Neural crest cell (in vitro differentiated cells): ENCODE measurements at places on chromosomes 13 and 19.
A peak's percentile ranks its signal among the peaks of the same experiment; 100 is the strongest.

DNA sequence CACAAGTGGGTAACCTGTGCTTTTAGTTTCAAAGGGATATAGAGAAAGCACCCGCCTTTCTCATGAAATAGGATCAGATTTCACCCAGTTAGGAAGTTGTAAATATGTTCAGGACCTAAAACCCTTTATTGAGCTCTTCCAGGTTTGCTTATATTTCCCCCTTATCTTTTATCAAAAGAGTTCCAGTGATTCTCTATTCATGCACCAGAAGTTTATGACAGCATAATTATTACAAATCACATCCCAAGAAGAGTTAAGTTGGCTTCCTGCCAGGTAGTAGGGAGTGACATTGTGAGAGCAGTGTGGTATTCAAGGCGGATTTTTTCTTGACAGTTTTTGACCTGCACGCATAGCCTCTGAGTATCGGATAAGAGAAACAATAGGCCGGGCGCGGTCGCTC, 190.3 kb downstream of the STK24 start:
- DNase-seq: no peak

DNA sequence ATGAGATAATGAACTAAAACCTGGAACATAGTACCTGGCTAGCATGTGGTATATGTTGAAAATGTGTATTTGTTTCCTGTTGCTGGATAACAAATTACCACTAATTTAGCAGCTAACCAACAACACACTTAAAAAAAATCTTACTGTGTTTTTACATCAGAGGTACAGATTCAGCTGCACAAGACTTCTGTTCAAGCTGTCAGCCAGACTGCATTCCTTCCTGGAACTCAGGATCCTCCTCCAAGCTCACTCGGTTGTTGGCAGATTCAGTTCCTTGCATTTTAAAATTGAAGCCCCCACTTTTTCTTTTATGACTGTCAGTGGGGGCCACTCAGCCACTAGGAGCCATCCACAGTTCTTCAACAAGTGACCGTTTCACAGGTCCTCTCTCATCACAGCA, 246.9 kb upstream of the DACH1 start:
- no peak for DNase-seq

DNA sequence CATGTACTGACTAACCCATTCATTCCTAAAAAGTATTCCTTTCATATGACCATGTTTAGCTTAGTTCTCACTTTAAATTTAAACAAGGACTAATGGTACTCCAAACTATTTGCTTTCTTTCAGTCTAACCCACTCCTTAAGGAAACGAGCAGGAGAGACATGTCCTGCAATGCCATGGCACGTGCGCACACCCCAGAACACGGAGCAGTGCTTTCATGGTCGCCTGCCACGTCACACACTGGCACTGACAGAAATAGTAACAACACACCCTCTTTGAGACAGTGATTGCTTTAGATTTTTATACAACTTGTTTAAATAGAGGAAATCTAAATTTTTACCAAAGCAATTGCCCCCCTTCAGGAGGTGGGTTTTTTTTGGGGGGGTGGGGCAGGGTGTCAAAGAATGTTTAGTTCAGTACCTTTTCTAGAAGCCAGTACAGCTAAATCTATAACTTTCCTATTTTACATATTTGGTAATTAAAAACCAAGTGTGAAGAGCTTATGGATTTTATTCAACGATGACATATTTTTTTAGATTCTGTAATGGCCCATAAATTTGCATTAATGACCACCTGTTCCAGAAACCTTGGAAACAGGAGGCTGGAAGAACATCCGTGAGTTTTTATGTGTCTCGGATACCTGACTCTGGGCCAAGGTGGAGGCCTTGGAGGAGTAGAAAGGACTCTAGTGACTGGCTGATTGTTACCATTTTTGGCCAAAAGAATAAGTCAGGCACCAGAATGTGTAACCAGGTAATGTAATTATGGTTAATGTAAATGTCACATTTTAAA, 247.1 kb downstream of the DCT start:
- DNase-seq: no peak

- no peak for DNase-seq
Measured at GRCh38 chr19:3792114-3792513, 5.9 kb upstream of the MATK start.

DNA sequence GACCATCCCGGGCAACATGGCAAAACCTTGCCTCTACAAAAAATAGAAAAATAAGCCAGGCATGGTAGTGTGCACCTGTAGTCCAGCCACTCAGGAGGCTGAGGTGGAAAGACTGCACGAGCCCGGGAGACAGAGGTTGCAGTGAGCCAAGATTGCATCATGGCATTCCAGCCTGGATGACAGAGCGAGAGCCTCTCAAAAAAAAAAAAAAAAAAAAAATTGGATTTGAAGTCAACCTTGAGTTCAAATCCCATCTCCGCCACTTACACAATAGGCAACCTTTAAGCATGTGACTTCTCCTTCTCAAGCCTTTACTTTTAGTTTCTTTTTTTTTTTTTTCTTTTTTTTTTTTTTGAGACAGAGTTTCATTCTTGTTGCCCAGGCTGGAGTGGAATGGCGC, 12.0 kb downstream of the KASH5 start:
- no peak for DNase-seq

DNA sequence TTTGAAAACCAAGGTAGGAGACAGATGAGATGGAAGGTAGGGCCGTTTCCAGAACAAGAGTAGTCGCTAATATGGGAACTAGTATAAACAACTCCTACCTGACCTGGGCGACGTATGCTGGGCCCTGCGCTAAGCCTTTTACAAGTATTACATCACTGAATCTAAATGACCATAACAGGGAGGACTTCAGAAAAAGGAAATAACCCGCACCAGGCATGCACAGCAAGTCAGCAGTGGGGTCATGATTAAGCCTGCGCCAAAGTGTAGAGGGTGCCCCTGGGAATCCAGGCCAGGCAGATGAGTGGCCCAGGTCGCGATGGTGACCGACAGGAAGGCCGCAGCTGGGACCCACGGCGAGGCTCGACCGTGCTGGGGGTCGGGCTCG, 613 bp downstream of the ATP13A1 start:
- DNase-seq: no peak

DNA sequence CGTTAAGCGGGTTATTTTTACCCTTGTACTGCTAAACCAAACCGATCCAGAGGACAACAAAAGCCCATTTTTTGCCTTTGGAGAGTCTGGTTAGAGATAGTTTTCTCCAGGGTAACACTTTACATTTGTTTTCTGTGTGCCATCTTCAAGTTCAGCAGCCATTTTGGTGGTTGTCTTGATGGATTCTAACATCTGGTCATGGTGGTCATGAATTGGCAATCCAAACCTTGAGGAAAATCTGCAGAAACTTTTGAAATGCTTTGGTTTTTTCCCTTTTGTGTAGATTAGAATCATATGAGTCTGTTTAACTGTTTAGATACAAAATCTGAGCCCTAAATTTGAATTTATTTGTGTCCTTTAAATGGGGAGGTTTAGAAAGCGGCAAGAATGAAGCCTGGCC, 16.6 kb downstream of the HNRNPM start:
- DNase-seq: no peak

DNA sequence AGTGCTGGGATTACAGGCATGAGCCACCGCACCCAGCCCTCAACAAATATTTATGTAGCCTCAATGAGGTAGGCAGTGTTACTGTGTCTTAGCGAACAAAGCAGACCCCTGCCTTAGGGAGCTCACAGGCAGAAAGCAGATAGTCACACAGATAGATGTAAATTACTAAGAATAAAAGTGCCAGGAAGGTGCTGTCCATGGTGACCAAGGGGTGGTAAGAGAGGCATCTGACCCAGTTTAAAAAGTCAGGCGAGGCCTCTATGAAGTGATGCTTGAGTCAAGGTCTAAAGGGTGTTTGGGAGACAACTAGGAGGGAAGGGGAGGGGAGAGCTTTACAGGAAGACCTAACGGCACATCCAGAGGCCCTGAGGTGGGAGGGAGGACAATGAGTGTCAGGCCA, 12.4 kb upstream of the CACNG7 start:
- no peak for DNase-seq

GRCh38 chr13:65582160-65582559, 1648.0 kb downstream of the PCDH9 start:
- DNase-seq: no peak

- no peak for DNase-seq
Measured at GRCh38 chr19:50427997-50428425, 4.7 kb upstream of the MYBPC2 start.

DNA sequence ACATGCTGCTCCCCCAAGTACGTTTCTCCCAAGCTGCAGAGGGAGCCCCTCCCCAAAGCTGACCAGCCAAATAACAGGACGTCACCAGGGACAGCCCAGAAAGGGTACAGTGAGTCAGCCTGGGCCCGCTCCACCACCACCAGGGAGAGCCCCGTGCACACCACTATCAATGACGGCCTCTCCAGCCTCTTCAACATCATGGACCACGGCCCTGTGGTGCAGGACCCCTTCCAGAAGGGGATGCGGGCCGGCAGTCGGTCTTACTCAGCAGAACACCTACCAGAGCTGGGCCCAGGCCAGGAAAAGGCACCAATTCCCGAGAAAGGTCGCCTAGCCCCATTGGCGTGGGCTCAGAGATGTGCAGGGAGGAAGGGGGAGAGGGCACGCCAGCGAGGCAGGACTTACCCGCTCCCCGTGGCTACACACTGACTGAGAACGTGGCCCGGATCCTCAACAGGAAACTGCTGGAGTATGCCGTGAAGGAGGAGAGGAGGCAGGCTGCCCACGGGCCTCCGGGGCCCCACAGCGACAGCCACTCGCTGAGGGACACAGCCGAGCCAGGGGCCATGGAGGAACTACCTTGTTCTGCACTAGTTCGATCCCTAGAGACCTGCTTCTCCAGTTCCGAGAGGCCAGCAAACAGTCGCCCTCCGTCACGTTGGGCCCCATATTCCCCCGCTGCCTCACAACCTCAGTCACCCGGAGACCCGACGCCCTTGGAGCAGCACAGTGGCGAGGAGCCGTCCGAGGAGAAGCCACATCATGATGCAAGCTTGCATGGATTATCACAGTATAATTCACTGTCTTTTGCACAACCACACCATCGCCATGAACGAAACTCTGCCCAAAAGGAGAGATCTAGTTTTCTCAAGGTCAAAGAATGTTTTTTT, 815.9 kb upstream of the KLHL1 start:
- DNase-seq: no peak

DNA sequence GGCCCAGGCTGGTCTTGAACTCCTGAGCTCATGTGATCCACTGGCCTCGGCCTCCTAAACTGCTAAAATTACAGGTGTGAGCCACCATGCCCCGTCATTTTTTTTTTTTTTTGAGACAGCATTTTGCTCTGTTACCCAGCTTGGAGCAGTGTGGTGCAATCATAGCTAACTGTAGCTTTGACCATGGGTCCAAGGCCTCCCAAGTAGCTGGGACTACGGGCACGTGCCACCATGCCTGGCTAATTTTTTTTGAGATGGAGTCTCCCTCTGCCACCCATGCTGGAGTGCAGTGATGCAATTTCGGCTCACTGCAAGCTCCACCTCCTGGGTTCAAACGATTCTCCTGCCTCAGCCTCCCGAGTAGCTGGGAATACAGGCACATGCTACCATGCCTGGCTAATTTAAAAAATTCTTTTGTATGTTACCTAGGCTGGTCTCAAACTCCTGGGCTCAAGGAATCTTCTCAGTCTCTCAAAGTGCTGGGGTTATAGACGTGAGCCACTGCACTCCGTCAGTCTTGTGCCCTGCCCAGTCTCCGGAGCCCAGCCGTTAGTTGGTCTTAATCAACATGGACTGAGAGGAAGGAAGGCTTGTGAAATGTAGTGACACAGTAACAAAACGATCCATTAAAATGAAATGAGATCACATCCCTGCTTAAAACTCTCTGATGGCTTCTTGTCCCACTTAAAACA, 1.4 kb upstream of the LRG1 start:
- no peak for DNase-seq

DNA sequence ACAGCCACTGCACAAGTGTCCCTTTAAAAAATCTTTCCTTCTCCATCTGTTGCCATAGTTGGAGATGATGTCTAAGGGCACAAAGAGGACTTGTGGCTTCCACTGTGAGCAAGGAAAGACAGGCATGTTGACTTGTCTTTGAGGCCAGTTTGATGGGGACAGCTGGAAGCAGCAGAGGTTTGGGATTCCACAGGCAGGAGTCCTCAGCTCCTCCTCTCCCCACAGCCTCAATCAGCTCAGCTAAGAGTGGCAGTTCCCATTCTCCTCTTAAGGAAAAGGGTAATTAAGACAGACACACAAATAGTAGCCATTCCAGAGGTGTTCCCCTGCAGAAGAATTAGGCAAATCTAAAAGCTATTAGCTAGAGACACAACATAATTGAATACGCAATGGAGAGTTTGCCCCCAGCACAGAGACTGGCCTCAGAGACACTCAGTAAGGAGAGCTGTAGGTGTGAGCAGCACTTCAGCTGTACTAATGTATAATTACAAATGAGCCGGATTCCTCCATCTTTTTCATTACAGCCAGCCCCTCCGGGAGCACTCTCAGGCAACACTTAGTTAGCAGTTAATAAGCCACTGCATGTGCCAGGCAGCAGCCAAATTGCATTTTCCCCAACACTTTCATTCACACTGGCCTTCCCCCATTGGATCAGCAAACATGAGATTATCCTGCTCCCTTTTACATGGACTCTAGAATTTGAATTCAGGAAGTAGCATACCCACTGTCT, 434.0 kb downstream of the FOXO1 start:
- DNase-seq: no peak

DNA sequence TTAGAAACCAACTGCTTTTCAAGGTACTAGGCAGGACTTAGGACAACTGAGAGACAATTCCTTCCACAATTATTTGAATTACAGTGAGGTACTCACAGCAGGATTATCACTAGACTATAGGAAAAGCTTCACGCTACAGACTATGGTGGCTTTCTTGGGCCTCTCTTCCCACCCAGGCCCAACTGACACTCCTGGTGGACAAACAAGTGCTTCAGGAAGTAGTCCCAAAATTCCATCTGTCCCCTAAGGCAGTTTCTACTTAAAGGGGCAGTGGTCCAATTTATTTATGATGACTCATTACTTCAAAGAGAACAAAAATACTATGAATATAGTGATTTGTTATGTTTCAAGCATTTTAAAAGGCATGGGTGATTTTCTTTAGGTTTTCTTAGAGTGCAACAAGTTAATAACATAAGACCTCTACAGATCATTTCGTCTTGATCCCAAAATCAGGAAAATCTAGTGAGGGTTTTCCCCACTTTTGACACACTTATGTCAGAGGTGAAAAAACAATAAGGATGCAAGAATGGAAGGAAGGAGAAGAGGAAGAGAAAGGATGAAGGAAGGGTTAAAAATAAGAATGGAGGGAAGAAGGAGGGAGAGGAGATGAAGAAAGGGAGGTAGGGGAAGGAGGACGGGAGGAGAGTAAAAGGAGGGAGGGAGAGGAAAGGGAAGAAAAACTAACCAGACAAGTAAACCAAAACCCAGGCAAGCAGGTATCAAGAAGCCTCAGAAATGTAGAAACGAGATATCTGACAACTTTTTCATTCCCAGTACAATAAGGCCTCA, 100.7 kb downstream of the SERP2 start:
- DNase-seq: no peak

DNA sequence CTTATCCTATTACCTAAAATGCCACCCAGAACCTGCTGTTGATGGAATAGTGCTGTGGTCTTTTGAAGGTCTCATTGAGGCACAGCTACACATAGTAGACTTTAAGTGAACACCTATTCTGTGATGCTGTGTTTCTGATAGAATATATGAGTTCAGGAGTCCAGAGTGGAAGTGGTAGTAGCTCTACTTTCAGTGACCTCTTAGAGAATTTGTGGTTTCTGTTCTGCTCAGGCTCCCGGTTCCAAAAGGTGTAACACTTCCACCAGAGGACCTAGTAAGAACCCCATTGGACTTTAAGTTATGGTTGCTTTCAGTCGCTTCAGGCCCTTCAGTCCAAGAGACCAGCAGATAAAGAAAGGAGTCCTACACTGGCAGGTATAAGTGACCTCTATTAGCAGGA, 11.4 kb upstream of the MYCBP2 start:
- DNase-seq: no peak

GRCh38 chr19:10654610-10655456, 687 bp downstream of the ILF3 start:
- DNase-seq: peak; percentile 71
